ENCODE measurements at places on chromosomes 11 and 22.

GRCh38 chr11:133762538-133762937, 82.8 kb downstream of the SPATA19 start:
- DNase-seq: no peak

DNA sequence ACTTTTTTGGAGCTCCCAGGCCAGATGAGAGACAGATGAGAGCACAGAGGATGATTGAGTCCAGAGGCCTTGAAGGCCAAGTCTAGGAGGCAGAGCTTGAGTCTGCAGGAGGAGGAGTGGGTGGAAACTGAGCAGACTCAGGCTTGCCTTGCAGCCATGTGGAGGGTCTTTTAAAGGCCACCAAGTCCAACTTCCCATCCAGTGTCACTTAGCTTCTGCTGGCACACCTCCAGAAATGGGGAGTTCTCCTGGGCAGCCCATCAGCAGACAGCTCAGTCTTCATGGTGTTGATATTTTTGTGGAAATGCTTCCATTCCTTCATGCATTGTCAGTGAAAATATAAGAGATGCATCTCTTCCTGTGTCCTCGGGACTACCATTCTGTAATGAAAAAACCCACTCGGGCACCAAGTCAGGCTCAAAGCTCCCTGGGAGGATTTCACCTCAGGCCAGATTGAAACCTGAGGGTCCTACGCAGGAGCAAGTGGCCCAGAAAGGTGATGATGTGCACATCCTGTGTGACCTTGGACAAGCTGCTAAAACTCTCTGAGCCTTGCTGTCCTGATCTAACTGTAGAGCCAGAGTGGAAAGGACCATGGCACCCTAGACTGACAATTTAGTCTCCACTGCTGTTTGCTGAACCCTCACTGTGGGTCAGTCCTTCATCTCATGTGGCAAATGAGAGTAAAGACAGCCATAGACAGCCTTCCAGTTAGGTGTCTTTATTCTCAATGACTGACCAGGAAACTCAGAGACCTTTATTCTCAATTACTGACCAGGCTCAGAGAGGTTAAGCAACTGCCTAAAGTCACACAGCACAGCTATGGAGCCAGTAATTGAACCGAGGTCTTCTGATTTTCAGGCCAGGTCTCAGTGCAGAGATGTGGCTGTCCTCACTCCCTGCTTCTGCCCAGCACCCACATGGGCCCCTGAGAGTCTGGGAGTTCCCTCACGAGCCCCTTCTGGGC, 2.9 kb upstream of the LRRC32 start:
- DNase-seq: no peak

DNA sequence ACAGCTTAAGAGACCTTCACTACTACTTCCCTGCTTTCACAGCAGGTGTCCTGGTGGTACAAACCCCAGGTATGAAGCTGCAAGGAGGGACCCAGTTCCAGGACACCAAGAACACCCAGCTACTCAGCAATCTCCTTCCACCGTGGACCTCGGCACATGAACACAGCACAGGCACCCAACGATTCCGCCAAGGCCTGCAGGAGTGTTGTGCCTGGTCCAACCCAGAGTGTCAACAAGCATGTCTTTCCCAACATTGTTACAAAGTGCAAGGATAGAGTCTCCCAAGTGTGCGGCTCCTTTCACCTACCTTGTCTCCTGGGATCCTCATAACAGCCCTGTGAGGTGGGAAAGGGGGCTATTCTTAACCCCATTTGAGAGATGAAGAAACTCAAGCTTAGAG, 11.8 kb downstream of the PATZ1 start:
- no peak for DNase-seq

GRCh38 chr22:46065691-46066454, 84.5 kb upstream of the PPARA start:
- no peak for DNase-seq

- no peak for DNase-seq
Observed at GRCh38 chr11:111170761-111171379, 74.7 kb upstream of the POU2AF2 start.

DNA sequence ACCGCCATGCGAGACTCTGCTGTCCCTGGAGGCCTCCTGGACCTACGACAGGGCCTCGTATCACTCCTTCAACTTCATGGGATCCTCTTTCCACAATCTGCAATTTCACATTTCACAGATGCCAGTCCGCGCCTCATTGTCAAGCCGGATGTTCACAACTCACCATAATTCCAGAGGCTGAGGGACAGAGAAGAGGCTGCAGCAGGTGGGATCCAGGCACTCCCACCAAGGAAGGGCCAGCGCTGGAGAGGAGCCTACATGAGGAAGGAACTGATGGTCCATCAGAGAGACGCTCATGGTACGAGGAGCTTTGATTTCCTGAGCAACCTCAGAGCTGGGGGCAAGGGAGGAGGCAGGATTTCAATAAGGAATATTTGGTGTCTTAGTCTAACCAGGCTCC, 495.0 kb downstream of the BRD1 start:
- no peak for DNase-seq

DNA sequence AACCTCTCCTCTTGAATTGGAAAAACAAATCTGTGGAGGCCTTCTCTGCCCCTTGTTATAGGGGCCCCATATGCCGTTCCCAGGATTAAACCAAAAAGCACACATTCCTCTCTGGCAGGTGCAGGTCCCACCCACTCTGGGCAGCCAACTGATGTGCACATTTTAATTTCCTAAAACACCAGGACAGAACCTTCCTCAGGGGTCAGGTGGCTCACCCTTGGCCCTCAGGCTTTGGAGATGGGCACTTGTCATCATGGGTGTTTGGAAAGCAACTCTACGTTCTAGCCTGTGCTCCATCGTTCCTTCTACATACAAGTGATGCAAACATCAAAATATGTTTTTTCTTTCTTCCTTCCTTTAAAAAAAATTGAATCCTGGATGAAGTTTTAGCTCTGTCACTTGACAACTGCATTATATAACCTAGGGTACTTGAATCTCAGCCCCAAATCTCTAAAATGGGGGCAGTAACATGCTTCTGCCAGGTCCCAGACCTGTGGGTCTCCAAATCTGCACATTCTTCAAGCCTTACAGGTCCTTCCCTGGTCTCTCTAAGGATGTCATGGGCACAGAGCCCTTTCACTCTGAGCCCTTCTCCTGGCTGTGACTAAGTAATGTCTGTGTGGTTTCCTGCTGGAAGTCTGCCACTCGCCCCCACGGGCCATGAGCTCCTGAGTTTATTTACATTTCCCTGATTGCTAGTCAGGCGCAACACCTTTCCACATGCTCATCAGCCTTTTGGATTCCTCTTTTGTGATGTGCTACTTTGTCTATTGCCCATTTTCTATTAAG, 43.8 kb downstream of the KCNQ1OT1 start:
- no peak for DNase-seq

DNA sequence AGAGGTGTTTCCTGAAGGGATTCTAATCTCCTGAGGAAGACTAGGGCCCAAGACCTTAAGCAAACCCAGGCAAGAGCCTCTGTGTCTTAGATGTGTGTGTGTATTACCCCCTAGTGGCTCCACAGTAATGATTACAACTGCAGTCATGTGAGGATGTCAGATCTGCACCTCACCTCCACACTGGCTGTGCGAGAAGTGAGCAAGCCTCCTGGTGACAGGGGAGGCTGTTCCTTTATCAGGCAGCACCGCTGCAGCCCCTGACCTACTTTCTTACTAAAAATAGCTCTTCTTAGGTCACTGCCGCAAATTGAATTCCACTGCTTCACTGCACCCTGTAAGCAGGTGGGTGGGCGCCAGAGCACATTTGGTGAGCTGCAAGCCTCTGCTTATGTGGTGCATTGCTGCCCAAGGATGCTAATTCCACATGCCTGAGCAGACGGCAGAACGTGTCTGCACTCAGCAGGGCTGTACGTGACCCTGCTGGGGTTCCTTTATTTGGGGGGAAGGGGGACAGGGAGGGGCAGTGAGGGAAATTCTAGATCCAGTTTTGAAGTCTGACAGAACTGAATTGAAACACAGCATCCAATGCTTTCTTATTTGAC, 112.4 kb downstream of the KCNC1 start:
- no peak for DNase-seq

DNA sequence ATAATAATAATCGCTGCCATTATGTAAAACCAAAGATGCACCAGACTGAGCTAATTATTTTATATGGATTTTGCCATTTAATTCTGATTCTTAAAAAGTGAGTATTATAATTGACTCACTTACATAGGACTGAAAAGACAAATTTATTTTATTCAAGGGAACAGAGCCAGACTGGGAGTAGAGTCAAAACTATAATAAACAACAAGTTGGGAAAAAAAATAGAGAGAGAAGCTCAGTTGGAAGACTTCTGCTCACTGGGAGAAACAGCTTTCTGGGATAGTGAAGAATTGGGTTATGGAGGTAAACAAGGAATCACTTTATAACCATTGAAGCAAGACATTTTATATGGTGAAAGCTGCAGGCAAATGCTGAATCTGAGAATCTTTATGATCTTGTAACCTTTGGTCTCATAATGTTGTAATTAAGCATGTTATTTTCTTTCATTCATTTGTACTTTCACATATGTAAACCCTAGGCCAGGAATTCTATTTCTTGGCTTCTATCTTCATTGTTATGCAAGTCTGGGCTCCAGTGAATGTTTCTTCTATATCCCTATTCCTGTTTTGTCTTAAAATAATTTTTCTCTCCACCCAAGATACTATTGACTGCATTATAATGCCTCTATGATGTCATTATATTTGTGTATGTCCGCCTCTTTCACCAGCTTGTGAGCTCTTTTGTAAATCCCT, 725.3 kb upstream of the CCDC179 start:
- no peak for DNase-seq

GRCh38 chr11:100188137-100188783, 498.8 kb upstream of the ARHGAP42 start:
- DNase-seq: no peak

- no peak for DNase-seq
Observed at GRCh38 chr22:40789131-40789530, 30.0 kb downstream of the SLC25A17 start.

GRCh38 chr11:31809857-31810778, 1.0 kb downstream of the PAX6 start:
- peak; percentile 52 for DNase-seq

GRCh38 chr11:35157814-35158700, 19.1 kb downstream of the CD44 start:
- DNase-seq: no peak

Data from NCI-H1092 (cell line).